ENCODE measurements at places on chromosomes 2 and 18.

- no peak for DNase-seq
Observed at GRCh38 chr2:20937353-20937752, 106.5 kb downstream of the APOB start.

DNA sequence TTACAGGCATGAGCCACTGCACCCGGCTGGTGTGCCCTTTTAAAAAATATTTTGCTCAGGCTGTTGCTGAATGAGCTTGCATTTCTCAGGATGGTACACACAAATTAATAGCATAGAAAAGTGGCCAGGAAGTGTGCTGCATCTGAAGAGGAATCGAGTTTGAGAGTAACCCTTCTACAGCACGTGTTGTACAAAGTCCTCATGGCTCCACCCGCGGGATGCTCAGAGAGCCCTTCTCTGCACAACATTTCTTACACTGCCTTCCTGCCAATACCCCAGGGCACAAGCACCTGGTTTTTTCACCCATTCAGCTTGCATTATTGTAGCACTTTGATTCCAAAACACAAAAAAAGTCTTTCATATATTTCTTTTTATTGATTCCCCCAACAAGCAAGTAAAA, 90.1 kb upstream of the NEDD4L start:
- no peak for DNase-seq

DNA sequence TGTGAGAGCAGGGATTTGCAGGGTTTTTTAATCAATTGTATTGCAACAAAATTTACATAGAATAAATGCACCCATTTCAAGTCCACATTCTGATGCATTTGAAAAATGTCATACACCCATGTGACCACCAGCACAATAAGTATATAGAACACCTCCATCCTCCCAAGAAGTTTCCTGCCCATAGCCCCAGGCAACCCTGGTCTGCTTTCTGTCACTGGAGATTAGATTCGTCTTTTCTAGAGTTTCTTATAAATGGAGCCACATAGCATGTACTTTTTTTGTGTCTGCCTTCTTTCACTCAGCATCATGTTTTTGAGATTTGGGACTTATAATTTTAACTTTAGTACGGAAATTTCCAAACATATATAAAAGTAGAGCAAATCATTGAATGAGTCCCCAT, 127.2 kb upstream of the EPAS1 start:
- no peak for DNase-seq

DNA sequence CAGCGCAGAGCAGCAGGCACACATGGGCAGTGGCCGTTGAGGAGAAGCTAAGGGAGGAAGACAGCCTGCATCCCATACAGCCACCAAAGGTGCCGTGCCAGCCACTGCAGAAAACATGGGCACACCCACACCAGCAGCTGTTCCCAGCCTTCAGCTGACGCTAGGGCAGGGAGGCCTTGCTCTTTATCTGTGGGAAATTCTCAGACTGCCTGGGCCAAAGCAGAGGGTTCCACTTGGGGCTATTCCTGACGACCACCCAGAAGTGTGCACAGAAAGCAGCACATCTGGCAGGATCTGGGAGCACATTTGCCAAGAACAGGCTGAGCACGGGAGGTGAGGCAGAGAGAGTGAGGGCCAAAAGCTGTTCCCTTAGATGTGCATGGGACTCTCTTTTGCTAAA, 101.3 kb upstream of the SOX11 start:
- DNase-seq: no peak

DNA sequence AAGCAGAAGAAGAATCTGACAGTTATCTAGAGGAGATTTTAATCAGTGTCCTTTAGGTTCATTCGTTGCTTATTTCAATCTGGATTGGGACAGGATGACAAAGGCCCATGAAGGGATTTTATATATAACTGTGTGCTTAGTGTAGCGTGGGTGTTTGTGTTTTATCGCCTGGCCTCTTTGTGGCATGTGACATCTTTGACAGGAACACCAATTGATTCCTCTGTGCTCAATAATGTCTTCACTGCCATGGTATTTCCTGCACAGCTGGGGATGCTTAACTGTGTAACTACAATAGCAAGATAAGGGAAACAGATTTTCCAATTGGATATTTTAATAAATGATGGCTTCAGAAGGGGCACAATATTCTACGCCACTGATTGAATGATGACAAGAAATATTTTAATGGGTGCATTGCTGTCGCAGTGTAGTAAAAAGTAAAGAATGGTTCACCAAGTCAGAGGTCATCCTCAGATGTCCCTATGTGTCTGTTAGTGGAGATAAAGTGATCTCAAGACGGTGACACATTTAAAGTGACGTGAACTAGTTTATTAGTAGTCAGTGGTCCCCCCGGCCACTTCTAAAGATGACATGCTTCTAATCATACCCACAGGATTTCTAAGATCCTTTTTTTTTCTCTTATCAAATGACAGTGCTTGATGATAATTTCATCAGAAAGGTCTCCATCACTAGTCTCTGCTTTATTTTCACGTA, 160.4 kb downstream of the AGAP1 start:
- DNase-seq: no peak

All from stimulated activated CD4-positive, alpha-beta T cell treated with anti-CD3 and anti-CD28 coated beads, Interleukin-4, amount 100 ng/mL, for 24 hours (primary cell).